ENCODE measurements at places on chromosomes 12 and 14.

- DNase-seq: no peak
Observed at GRCh38 chr12:109529691-109530640, 43.3 kb downstream of the MMAB start.

- no peak for DNase-seq
Observed at GRCh38 chr12:85423947-85424346, 143.9 kb downstream of the ALX1 start.

DNA sequence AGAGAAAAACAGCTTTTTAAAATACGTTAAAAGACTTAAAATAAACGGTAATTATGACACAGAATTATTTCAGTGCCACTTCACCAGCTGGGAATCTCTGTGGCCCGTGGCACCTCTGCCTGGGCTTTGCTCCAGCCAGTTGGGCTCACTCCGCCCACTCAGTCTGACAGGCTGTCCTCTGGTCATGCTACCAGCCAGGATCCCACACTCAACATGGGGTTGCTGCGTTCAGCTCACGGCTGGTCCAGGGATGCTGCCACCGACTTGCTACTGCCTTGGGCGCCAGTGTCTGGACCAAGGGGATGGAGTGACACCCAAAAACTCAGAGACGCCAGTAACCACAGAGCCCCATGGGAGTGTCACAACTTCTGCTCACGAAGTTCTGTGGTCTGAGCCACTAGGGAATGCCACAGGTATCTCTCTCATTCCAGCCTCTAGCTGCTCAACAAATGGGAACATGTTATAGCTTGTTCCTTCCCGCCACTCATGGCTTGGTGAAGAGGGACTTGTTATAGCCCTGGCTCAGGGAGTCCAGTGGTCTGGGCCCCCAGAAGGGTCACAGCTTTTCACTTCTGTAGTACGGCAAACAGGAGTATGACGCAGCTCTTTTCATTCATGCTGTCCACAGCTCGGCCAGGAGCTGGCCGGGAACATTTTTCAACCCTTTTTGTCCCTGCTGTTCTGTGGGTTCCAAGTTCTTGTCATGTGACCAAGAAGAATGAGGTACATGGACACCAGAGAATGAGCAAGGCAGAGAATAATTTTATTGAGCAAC is 23.4 kb upstream of the ATXN7L3B start:
- DNase-seq: no peak

GRCh38 chr12:114744691-114745090 is 60.7 kb upstream of the TBX3 start:
- DNase-seq: no peak

DNA sequence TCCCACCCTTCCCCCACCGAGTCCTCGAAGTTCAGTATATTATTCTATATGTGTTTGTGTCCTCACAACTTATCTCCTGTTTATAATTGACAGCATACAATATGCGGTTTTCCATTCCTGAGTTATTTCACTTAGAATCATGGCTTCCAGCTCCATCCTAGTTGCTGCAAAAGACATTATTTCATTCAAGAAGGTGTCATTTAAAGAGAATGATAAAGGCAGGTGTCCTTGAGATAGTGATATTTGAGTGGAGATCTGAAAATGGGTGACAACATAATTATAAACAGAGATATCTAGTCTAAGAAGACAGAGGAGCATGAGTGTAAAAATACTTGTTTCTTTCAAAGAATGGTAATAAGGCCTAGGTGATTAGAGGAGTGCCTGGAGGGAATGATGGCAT is 876.8 kb downstream of the SLC6A15 start:
- no peak for DNase-seq

DNA sequence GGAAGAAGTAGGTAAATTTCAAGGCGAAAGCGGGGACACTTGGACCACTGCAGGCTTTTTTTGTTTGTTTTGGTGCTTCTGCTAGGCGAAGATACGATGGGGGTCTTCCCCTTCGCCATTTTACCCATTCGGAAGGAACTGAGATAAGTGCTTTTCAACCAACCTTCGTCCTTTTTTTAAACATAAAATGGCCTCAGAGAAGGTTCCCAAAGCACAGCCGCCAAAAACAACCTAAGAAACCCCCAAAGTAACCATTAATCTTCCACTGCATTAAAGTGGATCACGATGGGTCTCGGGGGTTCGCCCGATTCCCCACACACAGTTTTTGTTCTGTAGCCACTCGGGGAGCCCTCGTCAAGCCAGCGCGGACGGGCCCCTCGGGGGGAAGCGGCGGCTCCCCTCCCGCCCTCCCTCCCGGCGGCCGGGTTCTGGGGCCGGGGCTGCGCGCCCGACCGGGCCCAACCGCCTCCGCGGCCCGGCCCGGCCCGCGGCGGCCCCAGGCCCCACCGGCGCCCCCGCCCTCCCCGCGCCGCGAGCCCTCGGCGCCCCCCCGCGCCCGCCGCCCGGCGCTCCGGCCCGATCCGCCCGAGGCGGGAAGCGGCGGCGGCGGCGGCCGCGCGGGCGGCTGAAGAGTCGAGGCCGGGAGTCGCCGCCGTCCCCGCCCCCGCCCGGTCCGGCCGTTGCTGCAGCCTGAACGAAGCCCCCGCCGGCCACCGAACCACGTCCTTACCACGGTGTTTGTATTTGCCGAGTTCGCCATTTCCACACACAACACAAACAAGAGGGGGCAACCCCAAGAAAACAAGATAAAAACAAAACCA is 790 bp downstream of the GTF2A1 start:
- DNase-seq: peak; percentile 47

DNA sequence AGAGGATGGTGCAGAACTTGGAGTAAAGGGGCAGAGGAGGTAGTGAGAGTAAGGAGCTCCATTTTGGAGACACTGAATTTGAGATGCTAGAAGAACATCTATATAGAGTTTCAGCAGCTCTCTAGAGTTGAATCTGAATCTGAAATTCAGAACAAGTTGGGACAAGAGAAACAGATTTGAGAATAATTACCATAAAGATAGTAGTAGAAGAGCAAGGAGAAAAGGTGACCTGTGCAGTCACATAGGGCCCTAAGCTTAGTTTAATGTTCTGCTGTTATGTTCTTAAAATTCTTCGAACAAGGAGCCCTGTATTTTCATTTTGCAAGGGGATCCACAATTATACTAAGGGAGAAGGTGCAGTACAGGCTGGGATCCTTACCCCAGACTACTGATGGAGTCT is 7.4 kb downstream of the REM2 start:
- DNase-seq: no peak

GRCh38 chr14:60184905-60185555 is 19.8 kb upstream of the DHRS7 start:
- no peak for DNase-seq

- no peak for DNase-seq
Observed at GRCh38 chr12:107386569-107386968, 293.2 kb upstream of the CRY1 start.

All from stimulated activated CD4-positive, alpha-beta T cell treated with anti-CD3 and anti-CD28 coated beads, Interleukin-4, amount 100 ng/mL, for 1 hour (primary cell).